ENCODE measurements at places on chromosomes 2 and 18.

DNA sequence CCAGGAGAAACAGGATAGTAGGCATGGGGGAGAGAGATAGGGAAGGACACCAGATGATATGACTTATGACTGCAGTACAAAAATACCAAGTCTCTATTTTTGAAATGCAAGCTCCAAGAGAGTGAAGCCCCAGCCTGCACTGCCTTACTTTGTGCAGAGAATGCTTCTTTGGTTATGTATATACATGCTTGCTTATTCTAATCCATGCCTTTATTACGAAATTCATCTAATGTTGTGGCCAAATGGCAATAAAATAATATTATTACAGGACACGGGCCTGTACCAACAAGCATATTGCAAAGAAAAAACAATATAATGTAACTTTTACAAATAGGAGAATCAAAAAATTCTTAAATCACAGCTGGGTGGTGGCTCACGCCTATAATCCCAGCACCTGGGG, 110.8 kb downstream of the BCL11A start:
- DNase-seq = no peak

DNA sequence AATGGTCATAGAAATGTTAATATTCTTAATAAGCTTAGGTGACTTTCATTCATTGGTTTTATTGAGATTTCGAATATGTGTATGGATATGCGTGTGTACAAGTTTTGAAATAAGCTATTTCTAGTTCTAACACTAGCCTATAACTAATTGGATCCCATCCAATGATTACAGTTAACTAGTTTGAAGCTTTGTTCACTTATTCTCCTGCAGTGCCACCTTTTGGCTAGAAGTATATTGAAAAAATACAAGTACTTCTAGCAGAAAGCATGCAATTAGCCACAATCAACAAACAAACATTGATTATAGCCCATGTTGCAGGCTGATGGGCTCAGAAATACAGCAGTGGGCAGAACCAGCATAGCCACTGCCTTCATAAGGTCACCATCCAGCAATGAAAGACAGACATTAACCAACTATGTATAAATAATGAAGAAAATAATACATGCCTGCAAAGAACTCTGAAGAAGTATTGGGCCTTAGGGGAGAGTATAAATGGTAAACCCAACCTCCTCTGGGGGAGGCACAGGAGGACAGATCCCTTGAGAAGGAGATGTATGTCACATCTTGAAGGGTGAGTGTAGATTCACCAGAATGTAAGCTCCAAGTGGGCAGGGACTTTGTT, 5.1 kb upstream of the PIEZO2 start:
- DNase-seq = no peak

GRCh38 chr2:24542269-24542872, 51.3 kb downstream of the NCOA1 start:
- DNase-seq = no peak

- DNase-seq = no peak
These were observed 113.1 kb downstream of the ZNF532 start for GRCh38 chr18:58977801-58978200.

DNA sequence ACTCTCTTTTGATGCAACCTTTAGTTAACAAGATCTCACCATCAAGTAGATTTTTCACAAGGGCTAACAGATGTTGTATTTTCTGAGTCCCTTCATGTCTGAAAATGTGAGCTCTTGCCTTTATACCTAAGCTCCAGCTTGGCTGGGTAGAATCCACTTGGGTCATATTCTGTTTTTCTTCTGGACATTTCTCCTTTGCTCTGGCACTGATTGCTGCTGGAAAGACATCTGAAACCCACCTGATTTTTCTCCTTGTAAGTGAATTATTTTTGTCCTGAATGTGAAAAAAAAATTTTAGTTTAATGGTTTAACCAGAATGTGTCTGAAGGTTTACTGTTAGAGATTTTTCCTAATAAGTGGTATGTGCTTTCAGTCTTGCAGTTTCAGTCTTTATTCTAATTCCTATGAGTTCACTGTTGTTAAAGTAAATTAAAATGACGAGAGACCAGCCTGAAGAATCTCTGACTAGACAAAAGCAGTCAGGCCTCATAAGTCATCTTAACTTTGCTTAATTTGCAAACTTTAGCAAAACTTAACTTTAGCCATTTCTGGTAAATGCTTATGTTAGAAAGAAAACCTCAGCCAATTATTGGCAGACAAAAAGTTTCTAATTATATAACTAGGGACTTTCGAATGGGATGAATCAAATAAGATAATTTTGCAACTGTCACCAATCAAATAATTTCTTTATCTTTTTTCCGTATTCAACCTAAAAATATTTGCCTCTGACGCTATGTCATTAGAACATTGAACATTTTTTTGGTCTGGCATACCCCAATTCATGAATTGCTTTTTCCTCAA, 70.8 kb downstream of the ACAA2 start:
- DNase-seq = no peak

DNA sequence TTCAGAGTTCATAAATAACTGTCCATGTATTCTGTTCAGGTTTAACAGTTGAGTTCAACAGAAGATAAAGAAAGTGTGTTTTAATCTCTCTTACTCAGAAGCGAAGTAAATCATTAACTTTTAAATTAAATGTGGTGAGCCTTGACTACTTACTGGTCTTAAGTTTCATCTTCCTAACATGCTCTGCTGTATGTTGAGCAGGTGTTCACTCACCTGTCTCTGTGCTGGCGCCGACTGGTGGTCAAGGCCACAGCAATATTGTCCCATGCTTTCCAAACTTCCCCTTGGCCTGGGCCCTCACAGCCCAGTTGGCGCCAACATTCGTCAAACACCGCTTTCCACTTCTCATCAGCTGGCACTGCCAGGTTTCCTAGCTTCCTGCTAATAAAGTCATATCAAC, 17.0 kb upstream of the MPP4 start:
- DNase-seq = no peak

DNA sequence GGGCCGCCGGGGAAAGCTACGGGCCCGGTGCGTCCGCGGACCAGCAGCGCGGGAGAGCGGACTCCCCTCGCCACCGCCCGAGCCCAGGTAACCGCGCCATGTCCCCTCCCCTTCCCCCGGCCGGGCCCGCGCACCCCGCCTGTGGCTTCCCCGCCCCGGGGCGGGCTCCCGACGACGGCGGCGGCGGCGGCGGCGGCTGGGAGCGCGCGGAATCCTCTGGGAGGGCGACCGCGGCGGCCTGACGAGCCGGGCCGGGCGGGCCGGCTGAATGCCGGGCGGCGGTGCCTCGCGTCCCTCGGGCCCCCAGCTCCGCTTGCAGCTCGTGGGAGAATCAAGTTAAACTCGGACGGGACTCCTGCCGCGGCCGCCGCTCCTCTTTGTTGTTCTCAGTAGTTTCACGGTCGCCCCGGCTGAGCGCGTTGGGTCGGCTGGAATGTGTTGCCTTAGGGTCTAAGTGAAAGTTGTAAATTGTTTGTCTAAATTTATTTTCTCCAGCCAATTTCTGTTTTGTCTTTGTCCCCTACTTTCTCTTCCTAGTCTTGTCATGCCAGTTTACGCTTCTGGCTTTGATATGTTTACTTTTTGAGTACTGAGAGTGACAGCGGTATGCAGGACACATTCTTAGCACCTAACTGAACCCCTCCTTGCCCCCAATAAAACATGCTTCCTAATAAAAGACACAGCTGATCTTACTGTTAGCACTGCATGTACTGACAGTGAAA, 685 bp downstream of the SMAD4 start:
- DNase-seq = peak; percentile 43

DNA sequence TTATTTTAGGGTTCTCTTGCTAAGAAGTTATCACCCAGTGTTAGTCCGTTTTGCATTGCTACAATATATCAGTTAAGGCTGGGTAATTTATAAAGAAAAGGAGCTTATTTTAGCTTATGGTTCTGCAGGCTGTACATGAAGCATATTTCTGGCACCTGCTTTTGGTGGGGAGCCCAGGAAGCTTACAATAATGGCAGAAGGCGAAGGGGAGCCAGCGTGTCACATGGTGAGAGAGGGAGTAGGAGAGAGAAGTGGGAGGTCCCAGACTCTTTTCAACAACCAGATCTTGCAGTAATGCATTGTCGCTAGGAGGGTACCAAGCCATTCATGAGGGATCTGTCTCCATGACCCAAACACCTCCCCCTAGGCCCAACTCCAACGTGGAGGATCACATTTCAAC, 688.8 kb upstream of the PIK3C3 start:
- DNase-seq = no peak

- no peak for DNase-seq
These were observed 108.8 kb upstream of the UBE2E3 start for GRCh38 chr2:180871649-180872048.

- DNase-seq = no peak
These were observed 98.4 kb downstream of the NDUFA10 start for GRCh38 chr2:239926587-239927232.

DNA sequence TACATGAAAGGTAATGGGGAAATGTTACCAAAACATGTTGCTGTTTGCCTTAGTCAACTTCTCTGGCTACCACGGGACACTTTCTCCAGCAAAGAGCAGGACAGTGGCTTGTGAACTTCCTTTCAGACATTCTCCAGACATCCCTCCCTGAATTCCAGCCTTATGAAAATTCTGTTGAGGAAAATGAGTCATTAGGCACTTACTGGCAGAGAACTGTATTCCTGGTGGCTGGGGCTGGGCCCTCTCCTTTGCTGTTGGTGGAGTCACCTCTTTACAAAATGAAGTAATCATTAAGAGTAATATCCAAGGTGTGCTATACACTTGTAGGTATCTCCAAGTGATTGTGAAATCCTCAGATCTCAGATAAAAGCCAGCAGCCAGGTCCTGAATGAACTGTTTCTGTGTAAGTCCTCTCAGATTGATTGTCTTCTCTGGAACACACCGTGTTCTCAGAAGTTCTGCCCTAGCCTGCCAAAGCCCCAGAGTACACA, 1.3 kb upstream of the FAP start:
- DNase-seq = no peak

- no peak for DNase-seq
These were observed 77.4 kb upstream of the TAF1B start for GRCh38 chr2:9765611-9766531.

- DNase-seq = no peak
These were observed 28.8 kb downstream of the SNORC start for GRCh38 chr2:232898592-232899543.

DNA sequence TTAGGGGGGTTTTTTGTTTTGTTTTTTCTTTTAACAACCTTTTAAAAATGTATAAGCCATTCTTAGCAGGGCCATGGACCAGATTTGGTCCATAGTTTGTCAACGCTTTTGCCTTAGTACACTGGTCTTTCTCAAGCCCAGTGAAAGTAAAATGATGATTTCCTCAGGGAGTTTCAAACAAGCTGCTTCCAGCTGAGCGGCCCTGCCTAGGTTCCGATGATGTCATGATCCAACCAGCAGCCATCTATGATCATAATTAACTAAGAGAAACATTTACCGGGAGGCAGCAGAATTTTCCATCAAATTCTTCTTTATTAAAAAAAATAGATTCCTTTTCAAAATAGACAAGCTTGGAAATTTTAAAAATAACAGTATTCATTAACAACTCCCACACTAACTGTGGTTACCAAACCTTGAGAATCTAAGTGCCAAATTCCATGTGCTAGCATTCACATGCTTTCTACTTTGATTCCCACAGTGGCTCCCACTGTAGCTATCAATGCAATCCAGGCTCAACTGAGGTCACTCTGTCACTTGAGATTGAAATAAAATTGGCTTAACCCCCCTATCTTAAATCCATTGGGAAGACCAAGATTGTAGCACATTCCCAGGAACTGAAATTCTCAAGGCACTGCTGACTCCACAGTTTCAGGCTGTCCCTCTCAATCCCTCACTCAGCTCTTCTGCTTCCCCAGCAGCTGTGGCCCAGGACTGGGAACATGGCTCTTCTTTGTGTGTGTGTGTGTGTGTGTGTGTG, 148.9 kb downstream of the RNF152 start:
- no peak for DNase-seq

DNA sequence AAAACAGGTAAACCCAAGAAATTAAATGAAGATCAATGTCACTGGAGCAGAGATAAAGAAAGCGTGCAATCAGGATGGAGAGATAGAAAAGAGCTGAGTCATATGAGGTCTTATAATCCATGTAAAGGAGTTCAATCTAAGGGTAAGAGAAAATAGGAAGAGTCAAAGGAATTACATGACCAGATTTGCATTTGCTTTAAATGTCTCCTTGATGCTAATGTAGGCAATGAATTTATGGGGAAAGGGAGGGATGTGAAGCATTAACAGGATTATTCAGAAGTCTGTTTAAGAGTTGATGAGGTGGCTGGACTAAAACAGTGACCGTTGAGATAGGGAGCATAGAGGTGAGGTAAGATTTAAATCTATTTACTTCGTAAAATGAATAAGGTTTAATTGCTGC, 623.1 kb downstream of the MBD2 start:
- no peak for DNase-seq

GRCh38 chr18:2979871-2980790, 32.8 kb downstream of the LPIN2 start:
- no peak for DNase-seq

- no peak for DNase-seq
These were observed 104.5 kb downstream of the RBM43 start for GRCh38 chr2:151157000-151157735.

- no peak for DNase-seq
These were observed 21.8 kb upstream of the GRB14 start for GRCh38 chr2:164642946-164643555.

- DNase-seq = no peak
These were observed 32.5 kb downstream of the CFLAR start for GRCh38 chr2:201148434-201148990.

- DNase-seq = no peak
These were observed 99.0 kb upstream of the CHAC2 start for GRCh38 chr2:53668624-53669026.

DNA sequence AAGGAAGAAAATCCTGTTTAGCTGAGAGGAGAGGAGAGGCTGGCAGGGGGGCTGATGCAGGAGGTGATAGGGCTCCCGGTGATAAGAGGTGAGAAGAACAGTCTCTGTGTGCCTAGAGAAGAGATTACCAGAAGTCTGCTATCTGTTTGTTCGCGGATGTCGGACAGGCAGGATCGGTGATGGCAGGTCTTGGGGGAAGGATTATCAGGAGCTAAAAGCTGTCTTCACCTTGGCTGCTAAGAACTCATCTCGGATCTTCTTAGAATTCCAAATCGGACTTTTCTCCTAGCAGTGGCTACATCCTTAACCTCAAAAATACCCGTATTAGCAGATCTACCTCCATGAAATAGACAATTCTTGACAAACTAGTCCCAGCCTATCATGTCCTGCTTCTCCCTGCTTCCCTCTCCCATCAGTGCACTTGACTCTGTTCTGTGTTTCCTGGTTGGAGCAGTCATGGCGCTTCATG, 282.1 kb upstream of the TRIB2 start:
- DNase-seq = no peak

DNA sequence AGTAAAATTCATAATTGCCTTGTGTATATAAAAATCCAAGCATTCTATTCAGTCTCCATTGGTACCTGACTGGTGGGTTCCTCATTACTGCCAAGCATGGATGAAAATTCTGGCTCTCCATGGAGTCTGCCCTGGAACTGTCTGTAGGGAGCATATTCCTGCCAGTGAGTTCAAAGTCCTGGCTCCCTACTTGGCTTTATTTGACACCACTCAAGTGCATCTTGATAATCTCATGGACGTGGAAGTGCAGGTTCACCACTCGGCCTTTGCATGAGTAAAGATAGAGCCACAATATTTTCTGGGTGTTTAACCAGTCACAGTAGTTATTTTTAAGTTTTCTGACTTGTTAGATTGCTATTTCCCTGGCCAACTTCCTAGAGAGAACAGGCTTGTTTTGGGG, 63.5 kb downstream of the CNTNAP5 start:
- no peak for DNase-seq

Measured in stimulated activated CD8-positive, alpha-beta memory T cell treated with anti-CD3 and anti-CD28 coated beads, Interleukin-7, amount 100 ng/mL, for 1 hour (primary cell).